Spinal cord (tissue), 10 donors: ENCODE measurements at places on chromosomes 2 and 18.

GRCh38 chr2:229601396-229601795, 113.0 kb downstream of the DNER start:
- no peak for DNase-seq

DNA sequence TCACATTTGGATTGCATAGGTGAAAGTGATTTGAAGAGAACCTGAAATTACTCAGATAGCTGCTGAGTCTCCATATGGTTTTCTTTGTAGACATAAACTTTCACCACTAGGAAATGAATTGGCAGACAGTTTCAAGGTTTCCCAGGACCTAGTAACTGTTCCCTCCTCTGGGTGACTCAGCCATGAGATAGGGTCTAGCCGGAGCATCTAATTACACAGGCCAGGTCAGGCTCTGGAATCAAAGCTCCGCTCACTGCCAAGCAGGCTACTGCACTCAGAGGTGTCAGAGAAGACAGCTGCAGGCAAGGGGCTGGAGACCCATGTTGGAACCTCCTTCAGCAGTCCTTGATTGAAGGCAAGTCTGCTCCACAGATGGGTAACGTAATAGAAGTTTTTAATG, 429.2 kb downstream of the TNS1 start:
- DNase-seq: no peak

DNA sequence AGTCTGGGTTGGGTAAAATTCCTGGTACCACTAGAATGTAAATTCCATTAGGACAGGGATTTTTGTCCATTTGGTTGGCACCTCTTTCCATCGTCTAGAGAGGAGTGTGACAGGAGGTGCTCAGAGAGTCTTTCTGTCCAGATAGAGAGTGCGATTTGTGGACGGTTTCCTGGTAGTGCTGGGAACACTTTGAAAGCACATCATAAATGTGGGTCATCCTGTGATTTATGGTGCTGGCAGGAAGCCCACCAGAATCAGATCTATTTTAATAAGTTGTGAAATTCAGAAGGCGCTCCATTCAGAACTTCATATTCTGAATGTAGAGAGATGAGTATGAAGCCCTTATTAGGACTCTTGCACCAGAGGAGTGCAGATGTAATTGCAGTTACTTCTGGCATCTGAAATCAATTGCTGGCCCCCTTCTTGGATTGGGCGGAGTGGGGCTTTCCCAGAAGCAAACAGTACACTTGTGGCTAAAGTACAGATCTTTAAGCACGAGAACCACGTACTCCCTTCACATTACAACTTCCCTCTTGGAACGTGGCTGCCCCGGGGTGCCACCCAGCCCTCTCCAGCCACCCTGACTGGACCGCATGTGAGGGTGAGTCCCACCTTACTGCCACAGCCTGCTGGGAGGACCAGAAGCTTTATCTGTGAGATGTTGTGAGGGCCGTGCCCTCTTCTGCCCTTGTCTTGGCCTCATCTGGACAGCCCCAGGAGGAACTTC, 243.2 kb downstream of the MYO3B start:
- DNase-seq: no peak

DNA sequence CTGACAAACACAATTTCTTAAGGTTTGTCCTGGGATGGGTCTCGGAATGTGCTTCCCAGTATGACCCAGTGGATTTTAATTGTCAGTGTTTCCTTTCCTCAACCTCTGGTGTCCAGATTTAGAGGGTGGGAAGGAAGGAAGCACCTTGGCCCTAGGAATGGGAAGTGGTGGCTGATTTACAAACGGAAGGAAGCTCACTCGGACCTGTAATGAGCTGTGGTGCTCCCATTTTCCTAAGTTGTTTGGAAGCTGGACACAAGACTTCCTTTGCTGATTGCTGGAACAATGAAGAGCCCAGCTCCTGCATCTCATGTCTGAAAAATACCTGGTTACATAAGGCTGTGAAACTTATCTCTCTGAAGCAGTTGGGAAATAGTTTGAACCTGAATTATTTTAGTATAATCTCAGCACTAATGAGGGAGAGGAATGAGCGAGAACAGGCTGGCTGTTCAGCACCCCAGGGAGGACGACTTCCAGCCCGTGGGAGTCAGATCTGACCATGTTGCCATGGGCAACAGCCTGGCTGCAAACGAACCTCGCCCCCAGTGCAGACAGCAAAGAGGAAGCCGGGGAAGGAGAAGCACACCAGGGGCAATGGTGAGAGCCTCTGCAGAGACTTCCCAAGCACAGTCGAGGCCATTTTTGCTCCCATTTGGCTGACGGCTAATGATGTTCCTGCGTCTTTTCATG, 74.4 kb upstream of the ASB18 start:
- no peak for DNase-seq

GRCh38 chr18:38756436-38756835, 1190.8 kb upstream of the CELF4 start:
- DNase-seq: no peak

DNA sequence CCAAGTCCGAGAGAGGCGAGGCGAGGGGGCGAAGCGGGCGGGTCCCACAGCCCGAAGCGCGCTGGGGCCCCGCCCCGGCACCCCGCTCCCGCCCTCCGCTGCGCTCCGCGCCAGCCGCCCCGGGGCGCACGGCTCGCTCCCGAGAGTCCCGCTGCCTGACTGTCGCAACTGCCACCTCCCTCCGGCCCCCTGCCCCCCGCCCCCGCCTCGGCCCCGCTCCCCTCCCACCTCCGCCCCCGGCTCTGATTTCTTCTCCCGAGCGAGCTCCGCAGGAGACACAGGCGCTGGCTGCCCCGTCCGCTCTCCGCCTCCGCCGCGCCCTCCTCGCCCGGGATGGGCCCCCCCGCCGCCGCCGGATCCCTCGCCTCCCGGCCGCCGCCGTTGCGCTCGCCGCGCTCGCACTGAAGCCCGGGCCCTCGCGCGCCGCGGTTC, at the start of gene WNT6:
TSS of gene WNT6 (plus strand) at position 250 of the 432 bp plus-strand sequence. CDS start 233 bp downstream, outside the sequence.
- DNase-seq: no peak

DNA sequence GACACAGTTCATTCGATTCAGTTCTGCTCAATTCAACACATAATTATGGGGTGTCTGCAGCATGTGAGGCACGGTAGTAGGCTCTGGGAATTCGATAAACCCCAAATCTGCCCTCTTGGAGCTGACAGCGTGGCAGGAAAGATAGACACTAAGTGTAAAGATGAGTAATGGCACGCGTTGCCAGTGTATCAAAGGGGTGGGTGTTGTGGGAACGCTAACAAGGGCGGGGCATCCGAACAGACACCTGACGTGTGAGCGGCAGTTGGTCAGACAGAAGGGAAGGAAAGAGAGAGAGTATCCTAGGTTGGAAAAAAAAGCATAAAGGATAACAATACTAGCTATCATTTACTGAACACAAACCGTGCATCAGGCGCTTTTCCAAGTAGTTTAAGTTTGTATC, 125.7 kb upstream of the HAAO start:
- DNase-seq: no peak

DNA sequence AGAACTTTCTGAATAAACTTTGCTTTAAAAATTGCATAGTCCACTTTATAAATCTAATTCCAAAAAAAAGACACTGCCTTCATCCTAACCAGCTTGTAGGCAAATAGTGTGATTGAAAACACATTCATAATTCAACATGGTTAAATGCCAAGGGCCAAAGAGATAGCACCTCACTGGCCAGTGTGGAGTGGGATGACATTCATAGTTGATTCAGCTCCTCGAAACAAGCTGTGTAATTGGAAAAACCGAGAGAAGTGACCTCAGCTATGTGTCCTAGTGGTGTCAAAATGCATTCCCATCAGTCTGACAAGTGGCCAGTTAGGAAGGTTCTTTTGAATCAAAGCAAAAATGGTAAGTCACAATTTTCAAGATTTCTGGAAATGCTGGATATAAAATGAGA, 1068.5 kb upstream of the CELF4 start:
- DNase-seq: no peak

DNA sequence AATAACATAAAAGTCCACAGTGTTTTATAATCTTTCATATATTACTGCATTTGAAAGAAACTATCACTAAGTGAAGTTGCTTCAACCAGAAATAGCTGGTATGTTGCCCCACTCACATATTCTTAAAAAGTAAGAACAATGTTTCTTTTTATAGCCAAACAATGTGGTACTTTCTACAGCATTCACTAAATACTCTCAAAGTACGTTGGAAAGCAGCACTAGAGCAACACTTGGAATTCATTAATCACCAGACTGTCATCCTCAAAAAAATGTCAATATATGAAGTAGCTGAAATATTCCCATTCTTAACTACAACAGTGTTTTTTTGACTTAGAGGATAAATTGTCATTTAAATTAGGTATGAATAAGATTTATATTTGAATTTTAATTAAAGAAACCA, 32.8 kb downstream of the COBLL1 start:
- no peak for DNase-seq

DNA sequence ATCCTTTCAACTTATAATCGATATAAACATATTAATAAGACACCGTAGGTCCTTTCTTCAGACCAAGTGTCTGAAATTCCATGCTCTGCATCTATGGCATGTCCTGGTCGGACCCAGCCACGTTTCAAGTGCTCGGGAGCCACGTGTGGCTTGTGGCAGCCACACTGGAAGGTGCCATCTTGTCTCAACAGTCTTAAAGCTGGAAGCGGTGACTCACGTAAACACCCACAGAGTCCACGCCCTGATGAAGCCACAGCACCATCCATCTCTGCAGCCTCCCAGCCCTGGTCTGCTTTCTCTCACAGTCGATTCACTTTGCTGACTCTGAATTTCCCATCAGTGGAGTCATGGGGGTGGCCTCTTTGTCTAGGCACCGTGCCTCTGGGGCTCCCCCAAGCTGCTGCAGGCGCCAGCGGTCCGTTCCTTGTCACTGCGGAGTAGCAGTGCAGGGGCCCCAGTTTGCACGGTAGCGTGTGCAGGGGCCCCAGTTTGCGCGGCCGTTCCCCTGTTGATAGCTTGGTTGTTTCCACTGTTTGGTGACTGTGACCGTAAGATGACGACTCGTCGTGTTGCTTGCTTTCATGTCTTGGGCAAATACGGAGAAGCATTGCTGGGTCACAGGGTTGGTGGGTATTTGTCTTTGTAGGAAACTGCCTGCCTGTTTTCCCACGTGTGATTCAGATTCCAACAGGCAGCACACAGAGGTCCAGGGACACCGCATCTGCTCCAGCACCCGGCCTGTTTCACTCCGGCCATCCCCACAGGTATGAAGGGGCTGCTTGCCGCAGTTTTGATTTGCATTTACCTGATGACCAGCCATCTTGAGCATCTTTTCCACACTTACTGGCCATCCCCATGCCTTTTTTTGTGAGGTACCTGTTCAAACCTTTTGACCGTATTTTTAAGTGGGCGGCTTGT, 240.3 kb downstream of the HDAC4 start:
- no peak for DNase-seq

DNA sequence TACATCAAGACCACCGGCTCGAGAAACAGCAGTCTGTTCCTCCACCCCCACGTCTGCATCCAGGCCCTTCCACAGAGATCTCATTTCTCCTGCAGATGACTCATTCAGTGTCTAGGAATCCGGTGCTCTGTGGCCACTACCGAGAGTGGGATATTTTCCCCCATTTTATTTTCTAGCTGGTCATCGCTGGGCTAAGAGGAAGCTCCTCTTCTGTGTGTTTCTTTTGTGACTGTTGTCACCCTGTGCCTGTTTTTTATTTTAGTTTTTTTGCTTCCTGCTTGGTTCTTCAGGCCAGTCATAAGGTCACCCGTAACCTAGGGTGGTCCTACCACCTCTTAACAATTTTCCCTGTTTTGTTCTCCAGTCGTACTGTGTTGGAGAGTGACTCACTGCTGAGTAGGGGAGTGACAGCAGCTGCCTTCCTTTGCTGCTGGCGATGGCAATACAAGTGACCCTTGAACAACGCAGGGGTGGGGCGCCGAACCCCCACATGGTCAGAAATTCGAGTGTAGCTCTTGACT, 6.7 kb downstream of the RAMP1 start:
- no peak for DNase-seq

DNA sequence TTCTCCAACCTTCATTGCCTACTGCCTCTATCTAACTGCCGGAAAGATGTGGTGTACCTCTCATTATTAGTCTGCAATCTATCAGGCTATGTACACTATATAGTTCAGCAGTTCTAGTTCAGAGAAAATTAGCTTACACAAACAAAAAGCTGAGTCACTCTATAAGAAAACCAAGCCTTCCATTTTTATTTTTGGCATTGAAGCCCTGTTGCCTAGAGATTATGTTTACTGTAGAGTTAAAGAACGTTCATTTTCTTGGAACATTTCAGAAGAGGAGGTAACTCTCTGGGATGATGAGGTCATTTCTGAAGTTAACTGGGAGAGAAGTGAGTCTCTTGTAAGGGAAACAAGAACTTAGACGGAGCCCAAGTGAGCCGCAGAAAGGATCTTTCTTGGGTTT, 133.5 kb downstream of the FAM124B start:
- no peak for DNase-seq

- no peak for DNase-seq
These were observed 961.3 kb upstream of the CELF4 start for GRCh38 chr18:38526922-38527321.

- DNase-seq: no peak
These were observed 153.7 kb upstream of the SERTAD2 start for GRCh38 chr2:64807417-64807816.

- no peak for DNase-seq
These were observed 1467.9 kb upstream of the ZEB2 start for GRCh38 chr2:145987793-145988192.

GRCh38 chr18:77074431-77074830, 58.2 kb downstream of the MBP start:
- no peak for DNase-seq

- no peak for DNase-seq
These were observed 90.6 kb upstream of the TAF1B start for GRCh38 chr2:9752441-9753275.

- no peak for DNase-seq
These were observed 315.7 kb downstream of the GBX2 start for GRCh38 chr2:235852526-235852920.

DNA sequence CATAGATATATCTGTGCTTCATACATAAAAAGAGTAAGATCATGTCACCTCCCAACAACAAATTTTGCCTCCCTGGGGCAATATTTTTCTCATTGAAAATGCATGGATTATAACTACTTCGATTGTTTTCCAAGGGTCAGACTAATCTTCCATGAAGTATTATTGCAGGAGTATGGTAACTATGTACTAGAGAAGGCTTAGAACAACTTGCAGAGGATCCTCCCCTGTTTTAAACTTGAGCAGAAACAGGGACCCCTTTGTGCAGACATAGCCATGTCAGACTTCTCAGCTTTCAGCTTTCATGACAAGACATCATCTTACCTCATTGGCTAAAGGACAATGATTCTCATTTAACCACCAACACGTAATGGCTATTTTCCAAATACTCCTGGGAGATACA, 13.2 kb upstream of the RAB27B start:
- DNase-seq: no peak

GRCh38 chr2:144834998-144835633, 315.2 kb upstream of the ZEB2 start:
- peak; percentile 85 for DNase-seq

- DNase-seq: no peak
These were observed 71.4 kb downstream of the METTL8 start for GRCh38 chr2:171362396-171362795.

DNA sequence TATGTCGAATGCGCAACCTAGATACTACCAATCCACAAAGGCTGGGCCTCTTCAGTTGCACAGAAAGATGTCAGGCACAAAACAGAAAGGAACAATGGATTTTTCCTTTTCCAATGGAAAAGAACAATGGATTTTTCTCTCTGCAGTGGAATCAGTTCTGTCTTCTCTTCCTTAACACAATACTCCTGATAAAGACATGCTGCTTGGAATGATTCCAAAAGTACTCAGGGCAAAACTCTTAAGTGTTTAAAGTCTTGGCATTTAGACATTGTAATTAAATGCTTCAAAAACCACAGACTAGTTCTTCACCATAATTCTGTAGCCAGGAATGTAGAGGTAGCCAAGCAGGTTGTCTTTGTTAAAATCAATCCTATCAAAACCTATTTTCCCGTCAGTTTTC, 46.7 kb upstream of the FLACC1 start:
- no peak for DNase-seq
